ENCODE measurements at places on chromosomes 3 and 15. TPM values are rescaled to one million over a fixed set of nuclear protein-coding genes. Genes with fewer than 3 reads are reported as not detected.

The ROBO2 gene
- not detected for total RNA-seq

The IGSF11 gene
- total RNA-seq = 3.9 TPM

The NPAP1 gene
- not detected for total RNA-seq

The ABI3BP gene
- total RNA-seq = 0.75 TPM

The PFKFB4 gene
- total RNA-seq = 14.0 TPM

The GOLGA8S gene
- 0.15 TPM for total RNA-seq

The AMT gene
- not detected for total RNA-seq

The GPR62 gene
- total RNA-seq = not detected

The FANCD2OS gene
- not detected for total RNA-seq

The KLHL25 gene
- 8.7 TPM for total RNA-seq

The RFT1 gene
- total RNA-seq = 28.2 TPM

The TRPC1 gene
- 8.4 TPM for total RNA-seq

The CAV3 gene
- 0.17 TPM for total RNA-seq

The LRRC49 gene
- total RNA-seq = 5.5 TPM

The GOLGA6L7 gene
- not detected for total RNA-seq

The GNAT1 gene
- not detected for total RNA-seq

The TNK2 gene
- total RNA-seq = 17.7 TPM

The CFAP91 gene
- not detected for total RNA-seq

The RLBP1 gene
- total RNA-seq = not detected

The FETUB gene
- total RNA-seq = 0.05 TPM

The TMEM45A gene
- total RNA-seq = 2.9 TPM

The GHSR gene
- not detected for total RNA-seq

The ARHGEF26 gene
- total RNA-seq = 5.5 TPM

The DCLK3 gene
- total RNA-seq = not detected

All from A549 treated with CpdA at 1 μM for 4 hours (cell line).